Effector CD4-positive, alpha-beta T cell (primary cell): ENCODE measurements at places on chromosomes 13 and 19.

DNA sequence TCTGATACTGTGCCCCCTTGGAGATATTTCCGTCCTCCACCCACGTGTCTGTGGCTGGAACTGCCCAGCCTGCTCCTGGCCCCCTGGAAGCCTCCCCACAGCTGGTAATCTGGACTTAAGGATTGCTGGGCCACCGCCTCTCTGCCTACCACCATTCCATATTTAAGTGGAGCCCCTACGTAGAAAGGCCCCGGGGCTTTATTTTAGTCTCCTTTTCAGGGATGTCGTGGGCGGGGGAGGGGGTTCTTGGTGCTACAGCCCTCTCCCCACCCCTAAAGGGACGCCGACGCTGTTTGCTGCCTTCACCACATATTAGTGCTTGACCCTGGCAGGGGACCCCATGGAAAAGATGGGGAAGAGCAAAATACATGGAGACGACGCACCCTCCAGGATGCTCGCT lies 2.7 kb upstream of the NOP53 start:
- no peak for DNase-seq

GRCh38 chr13:112060282-112060830 lies 6.6 kb upstream of the SOX1 start:
- no peak for DNase-seq

DNA sequence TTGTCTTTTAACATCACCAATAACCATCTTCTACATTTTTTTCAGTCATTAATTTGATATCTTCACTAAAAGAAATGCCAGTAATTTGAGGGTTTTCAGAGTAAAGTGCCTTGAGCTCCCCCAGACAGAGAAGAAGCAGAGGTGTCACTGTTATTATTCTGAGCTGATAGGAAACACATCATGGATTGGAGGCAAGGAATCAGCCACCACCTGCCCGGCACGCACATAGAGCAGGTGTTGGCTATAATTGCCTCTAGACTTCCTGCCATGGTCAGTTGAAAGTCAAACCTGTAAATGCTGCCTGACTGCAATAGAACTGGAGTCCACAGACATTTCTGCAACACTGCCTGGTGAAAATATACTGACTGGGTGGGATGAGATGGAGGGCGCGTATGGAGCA lies 776.6 kb downstream of the UQCRFS1 start:
- no peak for DNase-seq

GRCh38 chr13:108326309-108326708 lies 56.8 kb downstream of the TNFSF13B start:
- DNase-seq = no peak

- DNase-seq = no peak
These were observed 1.7 kb downstream of the RASGRP4 start for GRCh38 chr19:38424272-38424671.

DNA sequence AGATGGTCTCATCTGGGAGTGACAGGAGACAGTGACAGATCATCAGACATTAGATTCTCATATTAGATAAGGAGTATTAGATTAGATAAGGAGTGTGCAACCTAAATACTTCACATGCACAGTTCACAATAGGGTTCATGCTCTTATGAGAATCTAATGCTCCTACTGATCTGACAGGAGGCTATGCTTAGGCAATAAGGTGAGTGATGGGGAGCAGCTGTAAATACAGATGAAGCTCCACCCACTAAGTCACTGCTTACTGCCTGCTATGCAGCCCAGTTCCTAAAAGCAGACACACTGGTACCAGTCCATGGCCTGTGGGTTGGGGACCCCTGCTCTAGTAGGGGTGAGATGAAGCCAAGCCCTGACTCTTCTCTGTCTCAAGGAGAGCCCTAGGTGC lies 10.0 kb upstream of the IGFL3 start:
- no peak for DNase-seq

DNA sequence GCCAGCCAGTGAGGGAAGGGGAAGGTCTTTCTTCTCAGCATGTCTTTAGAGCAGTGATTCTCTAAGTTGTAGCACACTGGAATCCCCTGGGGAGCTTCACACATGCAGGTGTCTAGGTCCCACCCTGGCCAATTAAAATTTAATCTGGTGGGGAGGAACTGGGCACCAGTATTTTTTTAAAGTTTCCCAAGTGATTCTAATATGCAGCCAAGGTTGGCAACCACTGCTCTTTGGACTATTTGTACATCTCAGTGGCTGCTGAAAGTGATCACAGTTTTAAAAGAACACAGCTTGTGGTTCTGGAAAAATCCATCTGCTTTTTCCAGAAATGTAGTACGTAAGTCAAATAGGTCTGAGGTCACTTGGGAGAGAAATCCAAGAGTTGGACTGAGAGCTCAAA lies 10.7 kb upstream of the KATNAL1 start:
- no peak for DNase-seq
